ENCODE measurements at places on chromosomes 6 and 20. TPM values are rescaled to one million over a fixed set of nuclear protein-coding genes. Genes with fewer than 3 reads are reported as not detected.
A peak's percentile ranks its signal among the peaks of the same experiment; 100 is the strongest.

DNA sequence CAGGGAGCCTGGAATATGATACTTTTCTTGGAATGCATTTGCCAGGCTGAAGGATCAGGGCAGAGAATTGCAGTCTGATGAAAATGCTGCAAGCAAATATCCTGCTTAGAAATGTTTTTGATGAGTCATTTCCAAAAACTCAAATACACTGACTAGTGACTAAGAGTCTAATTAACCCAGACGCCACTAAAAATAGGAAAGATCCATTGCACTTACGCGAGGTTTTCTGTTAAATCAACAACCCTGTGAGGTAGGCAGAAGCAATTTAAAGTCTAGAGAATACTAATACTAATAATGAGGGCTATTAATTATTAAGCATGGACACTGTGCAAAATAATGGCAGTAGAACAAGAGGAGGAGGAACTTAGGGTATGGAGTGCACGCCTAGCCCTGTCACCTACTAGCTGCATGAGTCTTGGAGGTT is 130.1 kb upstream of the DOK5 start:
- no peak for DNase-seq

- peak; percentile 73 for DNase-seq
Observed at GRCh38 chr6:1524040-1524480, 85.7 kb upstream of the FOXC1 start.

GRCh38 chr20:21189761-21190523 is 64.1 kb downstream of the KIZ start:
- no peak for DNase-seq

DNA sequence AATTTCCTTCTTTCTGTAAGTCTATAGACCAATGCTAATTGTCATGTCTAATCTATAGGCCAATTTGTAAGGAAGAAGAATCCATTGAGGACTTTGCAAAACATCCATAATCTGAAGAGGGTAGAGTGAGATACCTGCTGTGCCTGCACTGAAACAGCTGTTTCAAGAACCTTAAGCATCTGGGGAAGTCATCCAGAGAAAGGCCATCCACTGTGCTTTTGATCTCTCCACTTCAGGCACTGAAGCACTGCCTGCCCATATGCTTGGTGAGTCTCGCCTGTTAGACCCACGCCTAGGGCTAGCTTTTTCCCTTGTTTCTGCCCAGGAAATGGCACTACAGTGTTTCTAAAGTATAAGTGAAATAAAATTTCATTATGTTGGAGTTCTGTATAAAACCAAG is 921.8 kb upstream of the EPHA7 start:
- DNase-seq, result no peak

- no peak for DNase-seq
Observed at GRCh38 chr6:139955366-139956155, 581.1 kb upstream of the CITED2 start.

DNA sequence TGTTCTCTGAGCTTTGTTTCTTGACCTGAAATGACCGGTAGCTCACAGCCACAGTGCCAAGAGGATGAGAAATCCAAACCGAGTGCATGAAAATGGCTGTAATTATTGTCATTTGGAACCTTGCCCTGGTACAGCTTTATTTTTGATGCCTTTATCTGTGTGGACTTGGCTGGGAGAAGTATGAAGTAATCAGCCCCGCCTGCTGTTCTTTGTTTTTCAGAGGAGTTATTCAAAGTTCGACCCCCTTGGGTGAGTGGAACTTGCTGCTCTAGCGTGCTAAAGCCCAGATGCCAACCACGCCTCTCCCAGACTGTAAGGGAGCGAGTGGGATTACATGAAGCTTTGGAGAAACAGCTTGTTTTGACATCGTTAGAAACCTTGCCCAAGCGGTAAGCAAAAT is 48.3 kb downstream of the ECT2L start:
- DNase-seq, result no peak

DNA sequence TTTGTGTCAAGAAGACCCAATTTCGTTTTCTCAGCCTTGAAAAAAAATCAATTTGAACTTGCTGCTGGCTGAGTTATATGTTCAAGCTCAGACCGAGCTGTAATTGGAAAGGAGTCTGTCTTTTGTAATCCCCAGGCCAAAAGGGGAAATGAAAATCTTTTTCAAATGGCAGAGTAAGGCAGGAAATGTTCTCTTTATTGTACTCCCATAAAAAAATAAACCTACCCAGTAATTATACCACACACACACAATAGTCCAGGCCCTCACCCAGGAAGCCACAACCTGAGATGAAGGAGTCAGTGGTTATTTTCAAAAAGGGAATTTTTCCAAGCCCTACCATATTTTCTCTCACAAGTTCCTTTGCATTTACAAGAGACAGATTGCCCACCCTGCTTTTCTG is 45.3 kb downstream of the CLIC5 start:
- peak; percentile 34 for DNase-seq

GRCh38 chr6:23611776-23612381 is 514.1 kb upstream of the NRSN1 start:
- no peak for DNase-seq

- DNase-seq, result peak; percentile 86
Observed at GRCh38 chr20:36435592-36436541, 105.5 kb upstream of the MYL9 start.

GRCh38 chr20:49818816-49819215 is 6.2 kb downstream of the SLC9A8 start:
- DNase-seq, result no peak

GRCh38 chr20:51062065-51062464 is 39.2 kb upstream of the KCNG1 start:
- DNase-seq, result no peak

DNA sequence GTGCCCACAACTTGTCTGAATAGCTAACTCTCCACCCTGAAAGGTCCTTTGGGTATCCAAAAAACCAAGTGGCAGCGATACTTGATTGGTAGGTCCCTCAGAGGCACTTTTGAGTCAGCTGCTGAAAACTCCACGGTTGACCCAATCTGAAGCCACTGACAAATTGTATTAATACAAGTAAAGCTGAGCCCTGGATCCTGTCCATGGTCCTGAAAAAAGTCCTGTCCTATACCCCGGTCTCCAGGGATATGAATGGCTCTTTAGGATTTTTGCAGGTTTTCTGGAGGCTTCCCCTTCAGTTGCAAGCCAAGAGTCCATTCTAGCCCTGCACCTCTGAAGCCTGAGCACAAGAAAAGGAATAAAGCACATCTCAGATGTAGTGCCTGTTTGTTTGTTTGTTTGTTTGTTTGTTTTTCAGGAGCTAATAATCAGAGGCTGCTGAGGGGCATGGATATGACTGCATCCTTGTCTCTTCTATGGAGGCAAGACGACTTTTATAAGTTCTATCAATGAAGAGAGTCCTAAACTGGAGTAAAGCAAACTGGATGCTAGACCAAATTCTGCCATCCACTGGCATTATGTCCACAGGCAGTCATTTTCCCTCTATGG is 1.7 kb upstream of the SLC12A5 start:
- no peak for DNase-seq

- no peak for DNase-seq
Observed at GRCh38 chr6:97819710-97820109, 536.7 kb upstream of the MMS22L start.

GRCh38 chr20:38221119-38221589 is 39.4 kb downstream of the KIAA1755 start:
- DNase-seq, result peak; percentile 70

DNA sequence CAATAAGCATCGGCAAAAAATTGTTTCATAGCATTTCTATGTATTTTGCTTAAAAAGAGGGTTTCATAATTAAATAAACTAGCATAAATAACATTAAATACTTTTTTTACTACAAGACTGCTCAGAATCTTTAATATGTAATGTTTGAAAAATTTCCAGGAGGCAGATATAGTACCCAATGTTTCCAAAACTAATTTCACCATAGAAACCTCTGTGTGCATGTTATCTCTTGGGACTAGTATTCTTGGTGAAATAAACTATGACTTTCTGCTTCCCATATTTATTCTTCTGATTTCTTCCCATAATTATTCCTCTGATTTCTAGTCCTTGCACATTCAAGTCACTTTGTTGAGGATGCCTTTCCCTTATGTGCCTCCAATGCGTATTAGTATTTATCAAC is 94.5 kb downstream of the PTPRK start:
- no peak for DNase-seq

DNA sequence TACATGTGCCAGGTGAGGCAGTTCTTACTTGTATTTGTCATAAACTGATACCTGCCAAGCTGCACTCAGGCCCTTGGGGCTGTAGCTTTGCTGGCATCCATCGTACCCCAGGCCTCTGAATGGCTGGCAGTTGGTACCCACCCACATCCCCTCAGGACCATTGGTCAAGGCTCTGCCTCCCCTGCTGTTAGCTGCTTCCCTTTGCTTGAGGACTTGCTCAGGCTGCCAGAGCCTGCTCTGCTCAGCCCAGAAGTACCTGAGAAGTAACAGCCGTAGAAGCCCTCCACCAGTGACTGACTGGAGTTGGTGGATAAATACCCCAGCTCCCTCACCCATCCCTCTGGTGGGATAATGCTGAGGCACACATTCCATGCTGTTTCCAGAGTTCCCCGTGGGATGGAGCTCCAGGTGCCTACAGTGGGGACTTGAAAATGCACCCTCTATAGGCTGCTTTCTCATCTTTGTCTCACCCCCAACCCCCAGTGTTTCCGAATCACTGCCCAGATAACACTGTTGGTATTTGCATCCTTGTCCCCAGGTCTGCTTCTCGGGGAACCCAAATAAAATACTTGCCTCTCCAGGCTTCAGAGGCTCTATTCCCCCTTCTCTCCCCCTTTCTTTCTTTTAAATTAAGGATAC is 7.3 kb downstream of the EBF4 start:
- no peak for DNase-seq

GRCh38 chr6:55713436-55713835 is 134.4 kb upstream of the HMGCLL1 start:
- DNase-seq, result no peak

- no peak for DNase-seq
Observed at GRCh38 chr6:16543521-16543920, 217.7 kb downstream of the ATXN1 start.

MOG gene
- total RNA-seq, result not detected

TCP11 gene
- total RNA-seq, result not detected

EEF1A2 gene
- 1.8 TPM for total RNA-seq

NHLRC1 gene
- total RNA-seq, result 2.3 TPM

GTSF1L gene
- total RNA-seq, result not detected

RIPOR3 gene
- total RNA-seq, result 3.2 TPM

DACT2 gene
- 2.5 TPM for total RNA-seq

TMC2 gene
- not detected for total RNA-seq

SH3BGRL2 gene
- 157 TPM for total RNA-seq

MAVS gene
- total RNA-seq, result 72.1 TPM

SAMD5 gene
- 8.1 TPM for total RNA-seq

All from left colon (tissue), 2 donors.